ENCODE measurements at places on chromosomes 5 and 9. TPM values are rescaled to one million over a fixed set of nuclear protein-coding genes. Genes with fewer than 3 reads are reported as not detected.
A peak's percentile ranks its signal among the peaks of the same experiment; 100 is the strongest.

DNA sequence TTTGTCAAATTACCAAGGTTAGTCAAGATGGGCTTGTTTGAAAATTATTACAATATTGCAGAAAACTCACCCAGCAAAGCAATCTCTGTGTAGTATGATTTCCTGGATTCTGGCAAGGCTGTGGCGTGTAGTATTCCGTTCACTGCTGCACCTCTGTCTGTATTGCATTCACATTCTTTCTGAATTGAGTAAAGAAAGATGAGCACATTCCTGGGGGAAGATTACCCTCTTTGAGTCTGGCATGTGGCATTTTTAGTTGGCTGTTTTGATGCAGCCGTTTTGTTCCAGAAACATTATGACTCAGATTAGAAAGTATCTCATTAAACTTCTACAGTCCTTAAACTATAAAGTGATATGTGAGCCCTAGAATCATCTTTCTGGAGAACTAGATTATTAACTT lies 197.7 kb downstream of the TENT4A start:
- no peaks in the 10 kb centered on the region for H3K36me3 ChIP-seq
- no peak for DNase-seq
- peaks cover 6% of the 10 kb centered on the region for H3K27me3 ChIP-seq
- H3K4me1 ChIP-seq: no peaks in the 10 kb centered on the region
- no peak overlapping the region for H3K27ac ChIP-seq

The ZFP37 gene
- total RNA-seq: 8.4 TPM

- DNase-seq: no peak
- H3K4me1 ChIP-seq: no peaks in the 10 kb centered on the region
- no peaks in the 10 kb centered on the region for H3K36me3 ChIP-seq
- no peak overlapping the region for H3K27ac ChIP-seq
- H3K4me3 ChIP-seq: no peak overlapping the region
Observed at GRCh38 chr9:35481347-35481975, 8.4 kb upstream of the RUSC2 start.

The FANCC gene
- total RNA-seq: 24.5 TPM

The ZNF366 gene
- total RNA-seq: not detected

The ZNG1A gene
- 29.4 TPM for total RNA-seq

DNA sequence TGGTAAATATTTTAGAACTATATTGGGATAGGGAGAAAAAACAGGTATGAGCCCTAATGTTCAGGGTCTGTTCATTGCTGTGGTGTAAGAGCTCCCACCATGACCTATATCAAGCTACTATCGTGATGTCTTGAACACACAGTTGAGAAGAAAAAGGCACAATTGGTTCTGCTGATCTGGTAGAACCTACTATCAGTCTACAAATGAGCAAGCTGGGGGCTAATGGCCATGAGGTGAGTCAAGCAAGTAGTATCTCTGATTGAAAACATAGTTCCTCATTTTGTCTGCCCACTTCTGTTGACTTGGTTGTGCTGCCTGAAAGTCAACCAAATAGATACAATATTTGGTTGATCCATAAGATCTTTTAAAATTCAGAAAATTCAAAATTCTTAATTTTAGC lies 1026.3 kb downstream of the CDH12 start:
- H3K27ac ChIP-seq: no peak overlapping the region
- DNase-seq: no peak
- no peaks in the 10 kb centered on the region for H3K27me3 ChIP-seq

GRCh38 chr5:168947212-168947868 lies 353.6 kb downstream of the SLIT3 start:
- H3K27ac ChIP-seq: peak overlapping the region; percentile 28
- no peaks in the 10 kb centered on the region for H3K36me3 ChIP-seq
- peak; percentile 74 for DNase-seq
- peaks cover 18% of the 10 kb centered on the region for H3K4me1 ChIP-seq

The ENG gene
- total RNA-seq: 2.6 TPM

DNA sequence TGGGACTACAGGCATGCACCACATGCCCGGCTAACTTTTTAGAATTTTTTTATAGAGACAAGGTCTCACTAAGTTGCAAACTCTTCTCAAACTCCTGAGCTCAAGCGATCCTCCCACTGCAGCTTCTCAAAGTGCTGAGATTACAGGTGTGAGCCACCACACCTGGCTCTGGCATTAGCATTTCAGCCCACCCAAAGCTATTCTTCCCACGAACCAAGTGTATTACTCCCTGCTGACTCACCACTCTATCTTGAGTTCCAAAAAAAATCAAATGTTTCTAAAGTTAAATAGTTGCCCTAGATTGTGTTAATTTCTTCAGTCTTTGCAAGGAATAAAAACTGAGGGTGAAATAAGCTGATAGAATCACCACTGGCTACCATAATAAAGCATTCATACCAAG lies 205.5 kb downstream of the ARRDC3 start:
- H3K27ac ChIP-seq: peak overlapping the region; percentile 35
- H3K27me3 ChIP-seq: no peaks in the 10 kb centered on the region
- H3K36me3 ChIP-seq: no peaks in the 10 kb centered on the region
- peaks cover 14% of the 10 kb centered on the region for H3K4me1 ChIP-seq

GRCh38 chr5:159017786-159018185 lies 81.9 kb downstream of the EBF1 start:
- H3K4me1 ChIP-seq: peaks cover 46% of the 10 kb centered on the region
- H3K36me3 ChIP-seq: no peaks in the 10 kb centered on the region
- DNase-seq: no peak
- no peaks in the 10 kb centered on the region for H3K27me3 ChIP-seq

- H3K4me1 ChIP-seq: peaks cover 10% of the 10 kb centered on the region
- no peak overlapping the region for H3K4me3 ChIP-seq
- H3K27ac ChIP-seq: no peak overlapping the region
- DNase-seq: no peak
- no peaks in the 10 kb centered on the region for H3K36me3 ChIP-seq
Observed at GRCh38 chr9:80435591-80435990, 863.8 kb downstream of the TLE4 start.

DNA sequence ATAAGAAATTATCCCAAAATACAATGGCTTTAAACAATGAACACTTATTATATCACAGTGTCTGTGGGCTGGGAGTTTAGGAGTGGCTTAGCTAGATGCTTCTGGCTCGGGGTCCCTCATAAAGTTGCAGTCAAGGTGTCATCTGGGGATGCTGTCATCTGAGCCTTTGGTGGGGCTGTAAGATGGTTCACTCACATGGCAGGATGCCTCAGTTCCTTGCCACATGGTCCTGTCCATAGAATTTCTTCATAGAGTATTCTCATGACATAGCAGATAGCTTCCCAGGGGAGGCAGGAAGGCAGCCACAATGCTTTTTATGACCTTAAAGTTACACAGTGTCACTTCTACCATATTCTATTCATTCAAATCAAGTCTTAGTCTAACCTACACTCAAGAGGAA lies 51.2 kb upstream of the HMHB1 start:
- H3K27me3 ChIP-seq: no peaks in the 10 kb centered on the region
- DNase-seq: no peak
- no peak overlapping the region for H3K27ac ChIP-seq

The SHROOM1 gene
- total RNA-seq: 6.5 TPM

GRCh38 chr5:112385969-112386368 lies 33.1 kb downstream of the EPB41L4A start:
- H3K27ac ChIP-seq: no peak overlapping the region
- H3K27me3 ChIP-seq: no peaks in the 10 kb centered on the region
- no peak for DNase-seq
- H3K4me3 ChIP-seq: no peak overlapping the region

The MTREX gene
- 97.2 TPM for total RNA-seq

- no peaks in the 10 kb centered on the region for H3K36me3 ChIP-seq
- peaks cover 32% of the 10 kb centered on the region for H3K27me3 ChIP-seq
- peak overlapping the region; percentile 59 for H3K27ac ChIP-seq
- peaks cover 47% of the 10 kb centered on the region for H3K4me1 ChIP-seq
Observed at GRCh38 chr9:38423273-38423972, 831 bp downstream of the IGFBPL1 start.

GRCh38 chr5:91126448-91126847 lies 256.7 kb downstream of the ARRDC3 start:
- H3K36me3 ChIP-seq: no peaks in the 10 kb centered on the region
- DNase-seq: no peak
- peaks cover 21% of the 10 kb centered on the region for H3K4me1 ChIP-seq
- H3K27ac ChIP-seq: no peak overlapping the region
- no peaks in the 10 kb centered on the region for H3K27me3 ChIP-seq

DNA sequence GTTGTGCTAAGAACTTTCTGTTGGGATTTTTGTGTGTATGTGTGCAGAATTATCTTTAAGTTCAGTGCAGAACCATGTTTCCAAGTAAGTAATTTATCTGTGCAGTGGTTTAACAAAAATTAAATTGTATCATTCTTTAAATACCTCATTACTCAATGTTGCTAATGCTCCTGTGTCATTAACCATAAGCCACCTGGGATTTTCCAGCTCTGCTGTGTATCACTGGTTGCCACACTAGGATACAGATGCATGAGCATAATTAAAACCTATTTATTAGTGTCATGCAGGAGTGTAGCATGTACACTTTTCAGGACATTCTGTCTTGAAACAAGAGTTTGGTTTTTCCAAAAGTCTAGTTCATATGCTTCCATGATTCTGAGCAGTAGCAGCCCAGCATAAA lies 120.4 kb upstream of the PTGER4 start:
- no peak overlapping the region for H3K27ac ChIP-seq
- H3K27me3 ChIP-seq: no peaks in the 10 kb centered on the region
- H3K36me3 ChIP-seq: no peaks in the 10 kb centered on the region
- peaks cover 33% of the 10 kb centered on the region for H3K4me1 ChIP-seq

DNA sequence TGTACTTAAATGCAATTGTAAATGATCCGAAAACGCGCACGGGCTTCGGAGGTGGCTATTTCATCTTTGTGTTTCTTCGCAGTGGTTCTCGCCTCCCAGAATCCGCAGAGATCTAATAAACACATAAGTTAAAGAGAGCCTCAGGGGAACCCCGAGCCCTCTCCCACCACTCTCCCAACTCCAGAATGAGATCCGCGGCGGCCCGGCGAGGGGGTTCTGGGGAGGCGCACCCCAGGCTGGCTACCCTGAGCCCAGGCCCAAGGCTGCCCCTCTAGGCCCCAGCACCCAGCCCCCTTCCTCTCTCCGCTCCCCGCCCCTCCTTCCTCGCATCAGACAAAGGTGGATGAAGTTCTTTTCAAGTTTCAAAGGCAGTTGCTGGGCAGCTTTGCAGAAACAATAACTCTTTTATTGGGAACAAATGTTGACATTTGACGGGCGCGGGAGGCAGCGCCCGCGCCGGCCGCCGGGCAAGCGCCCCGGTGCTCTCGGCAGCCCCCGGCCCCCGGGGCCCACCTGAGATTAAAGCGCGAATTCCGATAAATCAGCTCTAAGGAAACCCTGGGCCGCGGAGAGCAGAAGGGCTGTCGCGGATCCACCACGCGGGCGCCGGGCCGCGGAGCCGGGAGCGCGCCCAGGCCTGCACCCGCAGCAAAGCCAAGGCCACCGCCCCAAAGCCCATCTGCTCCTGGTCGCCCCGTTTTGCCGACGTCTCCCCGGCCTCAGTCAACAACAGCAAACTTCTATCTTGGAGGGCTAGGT lies 8.4 kb downstream of the IRX2 start:
- H3K4me1 ChIP-seq: peaks cover 64% of the 10 kb centered on the region

The CAMSAP1 gene
- 80.8 TPM for total RNA-seq

- DNase-seq: no peak
- H3K27ac ChIP-seq: no peak overlapping the region
- H3K4me1 ChIP-seq: peaks cover 6% of the 10 kb centered on the region
- no peaks in the 10 kb centered on the region for H3K36me3 ChIP-seq
- H3K4me3 ChIP-seq: no peak overlapping the region
Observed at GRCh38 chr5:66285343-66285922, 141.3 kb downstream of the SREK1 start.

DNA sequence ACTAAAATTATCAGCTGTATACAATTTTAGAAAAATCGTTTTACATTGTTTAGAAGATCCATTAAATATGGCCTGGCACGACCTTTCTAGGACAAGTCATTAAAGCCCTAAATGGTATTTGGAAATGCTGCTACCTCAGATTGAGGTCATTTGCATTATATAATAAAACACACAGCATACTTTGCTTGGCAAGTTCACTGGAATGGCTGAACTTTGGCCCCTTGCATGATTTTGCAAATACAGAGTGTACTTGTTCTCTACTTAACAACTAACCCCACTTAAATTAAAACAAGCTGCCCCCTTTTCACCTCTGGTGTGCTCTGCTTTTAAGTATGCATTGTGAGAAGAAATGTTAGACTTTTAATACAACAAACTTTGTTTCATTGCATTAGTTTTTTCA lies 860.1 kb downstream of the PTPRD start:
- H3K4me1 ChIP-seq: peaks cover 32% of the 10 kb centered on the region
- H3K4me3 ChIP-seq: peak overlapping the region; percentile 10
- H3K36me3 ChIP-seq: no peaks in the 10 kb centered on the region
- H3K27me3 ChIP-seq: no peaks in the 10 kb centered on the region
- H3K27ac ChIP-seq: peak overlapping the region; percentile 73
- DNase-seq: no peak

GRCh38 chr5:159640921-159641320 lies 275.4 kb upstream of the ADRA1B start:
- H3K4me3 ChIP-seq: no peak overlapping the region
- H3K27me3 ChIP-seq: no peaks in the 10 kb centered on the region
- no peaks in the 10 kb centered on the region for H3K36me3 ChIP-seq
- H3K4me1 ChIP-seq: no peaks in the 10 kb centered on the region

The HBEGF gene
- 2.4 TPM for total RNA-seq

- H3K27ac ChIP-seq: no peak overlapping the region
- H3K4me1 ChIP-seq: no peaks in the 10 kb centered on the region
- H3K27me3 ChIP-seq: peaks cover 2% of the 10 kb centered on the region
- DNase-seq: no peak
- H3K36me3 ChIP-seq: no peaks in the 10 kb centered on the region
Observed at GRCh38 chr5:74153255-74153790, 487.2 kb downstream of the ENC1 start.

Data from neural crest cell (in vitro differentiated cells).